ENCODE measurements at places on chromosomes 5 and 9.

DNA sequence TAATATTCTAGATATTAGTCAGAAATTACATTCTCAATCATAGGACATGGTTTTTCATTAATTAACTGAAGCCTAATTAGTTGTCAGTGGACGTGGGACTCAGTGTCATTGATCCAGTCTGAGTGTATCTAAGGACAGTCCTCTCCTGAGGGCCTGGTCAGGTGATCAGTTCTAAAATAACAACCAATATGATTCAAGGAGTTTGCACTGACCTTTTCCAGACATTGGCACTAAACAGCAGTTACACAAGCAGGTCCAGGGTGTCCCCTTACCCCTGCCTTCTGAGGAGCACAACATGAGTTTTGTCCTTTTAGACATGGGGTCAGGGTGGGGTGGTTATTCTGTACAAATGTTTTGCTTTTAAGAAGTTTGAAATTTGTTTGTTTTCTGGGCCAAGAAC lies 97.8 kb downstream of the CMYA5 start:
- no peak for DNase-seq

DNA sequence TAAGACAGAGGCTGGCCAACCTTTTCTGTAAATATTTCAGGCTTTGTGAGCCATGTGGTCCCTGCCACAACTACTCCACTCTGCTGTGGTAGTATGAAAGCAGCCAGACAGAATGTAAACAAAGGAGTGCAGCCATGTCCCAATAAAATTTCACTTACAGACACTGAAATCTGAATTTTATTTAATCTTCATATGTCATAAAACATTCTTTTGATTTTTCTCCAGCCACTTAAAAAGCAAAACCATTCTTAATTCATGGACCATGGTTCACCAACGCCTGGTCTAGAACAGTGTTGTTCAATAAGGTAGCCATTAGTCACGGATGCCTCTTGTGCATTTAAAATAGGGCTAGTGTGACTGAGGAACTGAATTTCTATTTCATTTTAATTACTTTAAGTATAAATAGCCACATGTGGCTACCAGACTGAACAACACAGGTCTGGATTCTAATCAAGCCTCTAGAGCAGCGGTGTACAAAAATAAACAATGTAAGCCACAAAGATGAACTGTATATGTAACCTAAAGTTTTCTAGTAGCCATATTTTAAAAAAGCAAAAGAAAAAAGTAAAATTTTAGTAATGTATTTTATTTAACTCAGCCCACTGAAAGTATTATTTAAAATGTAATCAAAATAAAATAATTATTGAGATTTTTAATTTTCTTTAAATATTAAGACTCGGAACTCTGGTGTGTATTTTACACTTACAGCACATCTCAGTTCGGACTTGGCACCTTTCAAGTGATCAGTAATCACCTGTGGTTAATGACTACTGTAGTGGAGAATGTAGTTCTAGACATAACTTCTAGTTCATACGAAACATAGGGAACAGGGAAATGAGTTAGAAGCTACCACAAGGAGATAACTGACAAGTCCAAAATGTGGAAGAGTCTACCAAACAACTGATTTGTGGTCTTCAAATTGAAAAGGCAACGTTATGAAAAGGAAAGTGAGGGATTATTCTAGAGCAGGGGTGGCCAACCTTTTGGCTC lies 14.3 kb downstream of the GEMIN5 start:
- no peak for DNase-seq

GRCh38 chr5:104845541-104845940 lies 1283.0 kb upstream of the NUDT12 start:
- no peak for DNase-seq

GRCh38 chr5:33588654-33589372 lies 148.0 kb downstream of the TARS1 start:
- DNase-seq = no peak

GRCh38 chr5:157864067-157864466 lies 5.1 kb upstream of the CLINT1 start:
- DNase-seq = no peak

DNA sequence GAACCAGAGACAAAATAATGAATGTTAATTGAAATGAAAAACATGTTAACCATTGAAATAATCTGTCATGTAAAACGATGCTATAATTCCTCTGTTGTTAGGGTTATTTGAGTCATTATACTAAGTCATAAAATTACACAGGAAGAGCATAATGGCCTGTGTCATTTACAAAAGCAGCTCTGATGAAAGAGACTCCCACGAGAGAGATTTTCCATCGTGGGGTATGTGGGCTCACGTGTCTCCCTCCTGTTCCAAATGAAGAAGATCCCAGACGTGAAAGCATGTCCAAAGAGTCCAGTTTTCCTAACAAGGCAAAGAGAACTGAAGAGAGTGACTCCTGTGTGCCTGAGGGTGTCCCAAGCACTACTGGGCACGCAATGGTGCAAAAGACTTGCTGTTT lies 379.8 kb downstream of the SPOCK1 start:
- no peak for DNase-seq

DNA sequence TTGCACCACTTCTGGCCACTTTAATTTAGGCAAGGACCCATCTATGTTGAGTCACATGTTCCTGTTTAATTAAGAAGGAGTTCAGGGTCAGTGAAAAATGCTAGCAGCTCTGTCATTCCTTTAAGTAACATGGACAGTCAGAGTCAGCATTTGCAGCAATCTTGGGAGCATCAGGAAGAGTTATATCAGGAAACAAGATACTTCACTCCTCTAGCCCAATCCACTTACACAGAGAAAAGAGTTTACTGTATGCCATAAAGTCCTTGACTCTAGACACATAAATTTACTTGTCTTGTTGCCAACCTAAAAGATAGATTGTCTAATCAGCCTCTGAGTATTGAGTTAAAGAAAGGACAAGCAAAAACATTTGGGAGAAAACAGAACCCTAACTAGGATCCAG lies 266.7 kb downstream of the PJA2 start:
- DNase-seq = no peak

GRCh38 chr9:75947233-75947632 lies 56.8 kb downstream of the PCSK5 start:
- no peak for DNase-seq

GRCh38 chr5:132836852-132837251 lies 6.4 kb upstream of the SHROOM1 start:
- no peak for DNase-seq
